Occipital lobe (tissue), 3 donors: ENCODE measurements at places on chromosomes 11 and 22.

DNA sequence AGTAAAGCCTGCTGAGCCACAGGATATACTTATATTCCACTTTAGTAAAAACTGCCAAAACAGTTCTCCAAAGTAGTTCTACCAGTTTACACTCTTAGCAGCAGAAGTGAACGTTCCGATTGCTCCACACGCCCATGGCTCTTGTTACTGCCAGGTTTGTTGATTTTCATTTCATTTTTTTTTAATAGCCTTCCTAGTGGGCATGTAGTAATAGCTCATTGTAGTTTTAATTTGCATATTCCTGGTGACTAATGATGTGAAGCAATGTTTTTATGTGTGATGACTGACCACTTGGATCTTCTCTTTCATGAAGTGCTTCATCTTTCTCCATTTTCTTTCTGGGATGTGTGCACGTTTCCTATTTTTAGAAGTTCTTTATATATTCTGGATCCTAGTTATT, 4.8 kb upstream of the C11orf97 start:
- no peak for DNase-seq

- DNase-seq, result no peak
Observed at GRCh38 chr11:91819777-91820176, 404.8 kb upstream of the FAT3 start.

DNA sequence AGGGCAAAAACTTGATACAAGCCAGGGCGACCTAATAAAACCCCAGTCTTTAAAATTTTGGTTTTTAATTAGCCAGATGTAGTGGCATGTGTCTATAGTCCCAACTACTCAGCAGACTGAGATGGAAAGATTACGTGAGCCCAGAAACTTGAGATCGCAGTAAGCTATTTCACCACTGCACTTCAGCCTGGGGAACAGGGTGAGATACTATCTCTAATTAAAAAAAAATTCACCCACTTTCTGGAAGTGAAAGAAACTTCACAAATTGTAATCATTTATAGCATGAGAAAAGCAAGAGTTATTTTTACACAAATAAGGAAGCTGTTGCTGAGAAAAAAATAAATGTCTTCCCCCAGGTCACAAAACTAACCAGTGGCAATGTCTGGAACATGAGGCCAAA, 882 bp upstream of the GLYATL2 start:
- no peak for DNase-seq

DNA sequence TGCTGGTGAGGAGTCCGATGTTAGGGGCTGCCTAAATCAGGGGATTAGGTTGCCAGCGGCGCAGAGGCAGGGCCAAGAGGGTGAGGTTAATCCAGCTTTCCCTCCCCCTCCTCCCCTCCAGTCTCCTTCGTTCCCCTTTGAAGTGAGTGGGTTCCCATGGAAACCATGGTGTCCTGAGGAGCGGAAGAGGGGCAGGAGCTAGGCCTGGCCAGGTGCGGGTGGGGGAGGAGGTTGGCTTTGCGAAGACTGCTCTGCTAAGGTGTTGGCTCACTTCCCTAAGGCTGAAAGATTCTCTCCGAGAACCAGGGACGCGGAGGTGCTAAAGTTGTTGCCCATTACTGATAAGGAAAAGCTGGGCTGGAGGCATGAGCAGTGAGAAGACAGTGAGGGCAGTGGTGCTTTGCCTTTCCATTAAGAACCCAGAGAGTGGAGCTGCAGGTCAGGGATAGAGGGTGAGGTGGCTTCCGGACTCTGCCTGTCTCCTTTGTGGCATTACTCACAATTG, 124.6 kb downstream of the FEZ1 start:
- no peak for DNase-seq

DNA sequence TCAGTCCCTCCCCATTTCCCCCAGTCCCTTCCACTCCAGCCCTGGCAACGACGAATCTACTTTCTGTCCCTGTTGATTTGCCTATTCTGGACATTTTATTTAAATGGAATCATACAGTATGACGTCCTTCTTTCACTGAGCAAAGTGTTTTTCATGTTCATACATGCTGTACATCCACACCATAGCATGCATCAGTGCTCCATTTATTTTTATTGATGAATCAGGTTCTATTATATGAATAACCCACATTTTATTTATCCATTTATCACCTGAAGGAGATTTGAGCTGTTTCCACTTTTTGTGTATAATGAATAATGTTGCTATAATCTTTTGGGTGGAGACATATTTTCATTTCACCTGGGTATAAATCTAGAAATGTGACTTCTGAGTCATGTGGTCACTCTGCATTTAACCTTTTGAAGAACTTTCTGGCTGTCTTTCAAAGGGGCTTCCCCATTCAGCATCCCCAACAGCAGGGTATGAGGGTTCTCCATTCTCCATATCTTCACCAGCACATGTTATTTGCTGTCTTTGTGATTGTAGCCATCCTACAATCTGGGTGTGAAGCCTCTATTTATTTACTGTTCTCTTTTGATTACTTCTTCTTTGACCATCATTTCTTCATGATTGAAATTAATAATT, 531.7 kb downstream of the ETS1 start:
- DNase-seq, result no peak

DNA sequence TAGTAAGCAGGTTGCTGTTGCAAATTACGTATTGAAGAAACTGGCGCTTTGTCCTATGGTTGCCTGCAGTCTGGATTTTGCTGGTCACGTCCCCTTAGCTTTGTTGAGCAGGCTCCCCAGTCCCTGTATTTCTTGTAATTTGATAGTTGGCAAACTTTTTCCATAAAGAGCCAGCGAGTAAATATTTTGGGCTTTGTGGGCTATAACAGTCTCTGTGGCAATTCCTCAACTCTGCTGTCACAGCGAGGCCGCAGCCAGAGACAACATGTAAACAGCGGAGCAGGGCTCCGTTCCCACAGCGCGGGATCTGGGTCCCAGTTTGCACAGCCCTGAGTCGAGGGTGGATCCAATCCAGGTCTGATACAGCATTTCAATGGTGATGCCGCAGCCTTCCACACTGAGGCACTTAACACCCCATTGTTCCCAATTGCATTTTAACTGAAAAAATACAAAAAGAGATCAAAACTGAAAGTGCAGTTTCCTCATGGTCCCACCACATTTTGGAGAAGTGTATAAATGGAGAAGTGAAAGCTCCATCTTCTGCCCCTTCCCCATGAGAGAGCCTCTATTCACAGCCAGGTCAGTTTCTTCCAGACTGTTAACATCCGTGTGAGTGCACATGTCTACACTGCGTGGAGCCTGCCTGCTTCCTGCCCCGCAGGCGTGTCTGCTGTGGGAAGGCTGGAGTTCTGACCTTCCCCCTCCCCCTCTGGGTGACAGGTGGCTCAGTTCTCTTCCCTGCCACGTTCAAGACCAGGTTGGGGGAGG, 89.1 kb downstream of the RPS6KA4 start:
- no peak for DNase-seq

GRCh38 chr11:7528514-7529049, 14.8 kb downstream of the PPFIBP2 start:
- DNase-seq, result no peak

DNA sequence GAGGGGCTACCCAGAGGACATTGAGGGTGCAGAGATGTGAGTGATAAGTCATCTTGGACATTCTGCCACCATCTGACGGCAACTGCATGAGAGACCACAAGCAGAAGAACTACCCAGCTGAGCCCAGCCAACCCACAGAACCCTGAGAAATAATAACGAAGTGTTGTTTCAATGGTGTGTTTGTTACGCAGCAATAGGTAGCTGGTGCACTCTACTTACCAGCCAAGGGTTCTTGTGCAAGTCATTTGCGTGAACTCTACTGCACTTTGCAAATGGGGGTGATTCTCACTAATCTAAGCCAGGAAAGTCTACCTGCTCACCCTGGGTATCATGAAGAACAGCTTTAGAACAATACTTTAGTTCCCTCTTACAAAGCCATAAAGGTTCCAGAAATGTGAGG, 15.8 kb upstream of the CELSR1 start:
- DNase-seq, result no peak

DNA sequence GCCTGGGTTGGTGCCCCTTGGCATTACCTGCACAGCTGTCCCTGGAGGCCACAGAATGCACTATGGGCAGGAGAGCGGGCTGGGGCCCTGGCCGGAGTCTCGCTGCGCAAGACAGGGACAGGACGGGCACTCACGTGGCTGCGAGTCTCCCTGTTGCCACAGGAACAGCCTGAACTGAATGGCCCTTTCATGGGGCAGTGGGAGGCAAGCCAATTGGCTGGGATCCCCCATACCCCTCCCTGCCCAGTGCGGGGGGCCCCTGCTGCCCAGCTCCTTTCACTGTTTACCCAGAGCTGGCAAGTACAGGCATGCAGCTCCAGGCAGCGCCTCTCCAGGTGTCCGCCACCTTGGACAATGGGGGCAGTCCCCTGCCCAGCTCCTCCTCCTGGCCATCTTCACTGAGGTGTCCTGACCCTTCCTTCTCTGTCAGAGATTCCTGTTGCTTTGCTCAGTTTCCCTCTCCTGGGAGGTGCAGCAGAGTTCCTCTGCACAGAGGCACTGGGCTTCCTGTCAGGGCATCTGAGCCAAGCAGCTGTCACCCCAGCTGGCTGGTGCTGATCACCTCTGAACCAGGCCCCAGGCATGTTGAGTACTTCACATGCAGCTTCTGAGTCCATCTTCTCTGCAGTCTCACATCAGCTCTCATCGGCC, 5.2 kb downstream of the USP2 start:
- DNase-seq, result peak; percentile 81

GRCh38 chr11:112227471-112227870, 1.2 kb downstream of the PTS start:
- DNase-seq, result no peak

GRCh38 chr11:64710418-64711137, 12.4 kb downstream of the NRXN2 start:
- no peak for DNase-seq

GRCh38 chr11:66696146-66696545, 18.5 kb upstream of the RBM4B start:
- DNase-seq, result no peak

- DNase-seq, result peak; percentile 79
Observed at GRCh38 chr22:17910561-17911311, 113.6 kb downstream of the MICAL3 start.

- DNase-seq, result no peak
Observed at GRCh38 chr11:130168105-130168504, 8.5 kb downstream of the ST14 start.

DNA sequence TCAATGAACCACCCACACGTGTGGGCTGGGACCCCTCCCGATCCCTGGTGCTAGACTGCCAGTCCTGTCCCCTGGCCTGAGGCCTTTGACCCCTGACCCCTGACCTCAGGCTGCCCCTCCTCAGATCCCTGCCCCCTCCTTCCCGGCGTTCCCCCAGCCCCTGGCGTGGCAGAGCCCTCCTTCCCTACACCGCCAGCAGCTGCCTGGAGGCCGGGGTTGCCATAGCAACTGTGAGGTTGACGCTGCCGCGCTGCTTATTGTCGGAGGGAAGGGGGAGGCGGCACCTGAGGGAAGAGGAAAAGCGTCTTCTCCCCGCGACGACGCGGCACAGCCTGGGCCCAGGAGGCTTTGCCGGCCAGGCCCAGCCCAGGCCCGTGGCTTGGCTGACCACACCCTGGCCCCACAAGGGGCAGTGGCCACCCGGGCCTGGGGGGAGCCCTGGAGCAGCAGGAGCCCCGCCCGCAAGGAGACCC, 32.6 kb downstream of the SHANK3 start:
- peak; percentile 63 for DNase-seq

GRCh38 chr11:13251966-13252365, 25.6 kb upstream of the BMAL1 start:
- no peak for DNase-seq

- no peak for DNase-seq
Observed at GRCh38 chr11:23317816-23318215, 457.5 kb upstream of the CCDC179 start.

DNA sequence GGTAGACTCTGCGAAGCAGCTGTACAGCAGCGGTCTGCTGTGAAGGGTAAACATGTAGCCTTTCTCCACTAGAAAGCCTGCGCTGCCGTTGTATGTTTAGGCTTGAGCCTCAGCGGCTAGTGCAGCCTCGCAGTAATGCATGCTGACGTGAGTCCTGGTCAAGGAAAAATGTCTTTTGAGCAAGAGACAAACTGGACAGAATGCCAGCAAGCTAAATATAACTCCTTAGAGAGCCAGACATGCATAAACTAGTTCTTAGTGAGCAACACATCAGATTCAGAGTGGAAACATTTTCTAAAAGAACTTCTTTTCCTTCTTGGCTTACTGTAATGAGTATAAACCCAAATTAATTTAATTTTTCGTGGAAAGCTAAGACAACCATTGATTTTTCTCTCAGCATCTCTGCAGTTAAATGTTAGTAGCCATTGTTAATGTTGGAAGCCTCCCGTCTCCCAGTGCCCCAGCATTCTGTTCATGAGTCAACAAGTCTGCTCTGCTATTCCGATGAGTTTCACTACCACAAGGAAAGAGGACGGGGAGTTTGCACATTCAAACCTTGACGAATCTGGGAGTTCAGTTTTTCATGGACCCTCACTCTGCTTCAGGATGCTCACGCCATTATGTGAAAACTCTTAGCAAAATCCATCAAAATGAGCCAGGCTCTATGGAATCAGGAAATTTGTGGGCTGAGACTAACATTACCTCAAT, 51.4 kb downstream of the JAM3 start:
- DNase-seq, result peak; percentile 50

GRCh38 chr11:18046116-18046777, at the start of gene TPH1:
Gene TPH1 (minus strand): TSS chr11:18046269. CDS start chr11:18040762, 5,507 bp downstream.
- no peak for DNase-seq

DNA sequence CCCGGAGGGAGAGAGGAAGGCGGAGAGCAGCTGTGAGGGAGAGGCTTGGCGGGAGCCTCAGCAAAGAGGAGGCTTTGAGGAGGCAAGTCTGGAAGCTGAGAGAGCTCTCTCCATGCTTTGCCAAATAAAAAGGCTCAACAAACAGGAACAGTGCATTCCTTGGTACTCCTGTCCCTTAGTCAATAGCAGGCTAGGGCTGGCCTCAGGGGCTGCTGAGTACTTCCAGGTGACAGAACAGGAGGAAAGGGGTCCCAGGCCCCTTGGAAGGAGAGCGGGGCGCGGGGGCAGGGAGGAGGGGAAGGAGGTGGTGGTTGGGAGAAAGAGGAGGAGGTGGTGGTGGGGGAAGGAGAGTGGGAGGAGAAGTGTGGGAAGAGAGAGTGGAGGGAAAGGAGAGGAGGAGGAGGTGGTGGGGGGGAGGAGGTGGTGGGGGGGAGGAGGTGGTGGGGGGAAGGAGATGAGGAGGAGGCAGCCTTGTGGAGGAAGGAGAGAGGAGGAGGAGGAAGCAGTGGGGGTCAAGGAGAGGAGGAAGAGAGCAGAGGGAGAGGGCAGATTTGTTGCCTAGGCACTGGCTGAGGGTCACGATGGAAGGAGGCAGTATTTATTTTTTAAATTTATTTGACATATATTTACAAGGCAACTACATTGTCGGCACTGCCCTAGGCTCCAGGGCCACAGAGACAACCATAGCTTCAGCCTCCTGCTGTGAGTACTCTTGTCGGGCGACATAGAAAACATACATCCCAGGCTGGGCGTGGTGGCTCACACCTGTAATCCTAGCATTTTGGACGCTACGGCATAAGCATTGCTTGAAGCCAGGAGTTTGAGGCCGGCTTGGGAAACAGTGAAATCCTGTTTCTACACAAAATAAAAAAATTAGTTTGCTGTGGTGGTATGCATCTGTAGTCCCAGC, 74.2 kb upstream of the ZBED5 start:
- no peak for DNase-seq

- DNase-seq, result no peak
Observed at GRCh38 chr11:77230878-77231605, 70.4 kb downstream of the GDPD4 start.

- DNase-seq, result no peak
Observed at GRCh38 chr11:110130642-110131238, 37.5 kb downstream of the ZC3H12C start.
